ENCODE measurements at places on chromosomes 3 and 15. TPM values are rescaled to one million over a fixed set of nuclear protein-coding genes. Genes with fewer than 3 reads are reported as not detected.

DNA sequence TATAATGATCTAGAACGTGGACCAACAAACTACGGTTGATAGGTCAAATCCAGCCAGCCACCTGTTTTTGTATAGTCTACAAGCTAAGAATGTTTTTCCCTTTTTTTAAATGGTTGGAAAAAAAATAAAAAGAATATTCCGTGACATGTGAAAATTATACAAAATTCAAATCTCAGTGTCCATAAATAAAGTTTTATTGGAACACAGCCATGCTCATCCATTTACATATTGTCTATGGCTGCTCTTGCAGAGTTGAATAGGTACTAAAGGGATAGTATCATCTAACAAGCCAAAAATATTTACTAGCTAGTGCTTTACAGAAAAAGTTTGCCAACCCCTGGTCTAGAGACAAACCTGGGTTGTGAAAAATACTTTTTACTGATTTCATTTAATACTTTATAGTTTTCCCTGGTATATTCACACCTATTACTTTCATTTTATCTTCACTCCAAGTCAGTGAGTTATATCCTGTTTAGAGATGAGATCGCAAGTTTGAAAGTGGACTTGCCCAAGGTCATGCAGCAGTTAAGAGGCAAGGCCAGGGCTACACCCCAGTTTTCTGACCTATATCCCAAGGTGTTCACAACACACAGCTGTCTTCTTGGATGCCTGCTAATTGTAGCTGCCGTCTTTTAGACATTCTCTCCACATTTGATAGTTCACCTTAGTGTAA is 58.4 kb downstream of the IGF2BP2 start:
- no peak for DNase-seq

- DNase-seq: no peak
Observed at GRCh38 chr3:146164071-146164470, 3.1 kb upstream of the PLOD2 start.

DNA sequence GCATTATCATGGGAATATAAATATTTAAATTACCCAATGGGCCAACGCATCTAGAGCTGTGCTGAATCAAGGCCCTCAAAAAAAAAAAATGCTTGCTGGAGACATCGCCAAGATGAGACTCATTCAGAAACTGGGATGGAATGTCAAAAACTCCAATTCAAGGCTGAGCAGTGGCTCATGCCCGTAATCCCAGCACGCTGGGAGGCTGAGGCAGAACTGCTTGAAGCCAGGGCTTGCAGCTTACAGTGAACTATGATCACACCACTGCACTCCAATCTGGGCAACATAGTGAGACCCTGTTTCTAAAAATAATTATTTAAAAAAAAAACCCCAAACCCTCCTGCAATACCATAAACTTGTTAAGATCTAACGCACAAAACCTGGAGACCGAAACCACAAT is 3.1 kb upstream of the CACNA1D start:
- DNase-seq: no peak

The ADAMTSL3 gene
- total RNA-seq: 19.8 TPM

DNA sequence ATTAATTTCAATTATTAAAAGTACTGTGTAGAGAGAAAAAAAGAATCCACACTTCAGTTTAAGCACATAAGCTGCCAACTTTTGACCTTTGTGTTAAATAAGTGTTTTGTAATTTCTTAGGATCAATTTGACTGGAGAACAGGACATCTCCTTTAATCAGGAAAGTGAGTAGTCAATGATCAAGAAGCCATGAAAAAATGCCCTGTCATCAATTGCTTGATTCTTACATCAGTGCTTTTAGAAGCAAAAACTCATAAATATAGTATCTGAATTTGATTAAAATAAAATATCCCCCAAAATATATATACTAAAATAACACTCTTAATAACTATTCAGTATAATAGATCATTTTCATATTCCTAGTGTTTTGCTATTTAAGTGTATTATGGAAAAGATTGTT is 409.0 kb downstream of the TAFA4 start:
- no peak for DNase-seq

DNA sequence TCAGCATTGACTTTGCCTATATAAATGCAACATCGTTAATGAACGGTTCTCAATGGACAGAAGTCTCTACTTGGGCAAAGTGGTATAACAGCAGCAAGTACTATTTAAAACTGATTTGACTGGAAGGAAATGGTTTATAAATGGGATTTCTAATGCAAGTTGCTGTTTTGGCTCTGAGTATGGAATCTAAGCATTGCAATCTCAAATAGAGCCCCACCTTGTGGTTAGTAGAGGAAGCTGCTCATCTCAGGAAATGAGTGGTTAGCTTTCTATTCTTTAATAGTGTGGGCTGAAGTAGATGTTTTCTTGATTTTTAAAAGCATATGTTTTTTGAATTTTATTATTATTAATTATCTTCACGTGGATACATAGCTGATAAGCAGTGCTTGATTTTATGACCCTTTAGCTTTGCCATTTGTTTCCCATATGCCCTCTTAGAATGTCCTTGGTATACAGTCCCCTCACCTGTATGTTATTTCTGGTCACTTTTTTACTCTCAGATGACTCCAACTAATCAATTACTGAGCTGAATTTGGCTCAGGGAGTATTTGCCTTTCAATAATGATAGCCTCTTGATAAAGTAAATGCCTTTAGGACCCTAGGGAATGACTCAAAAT is 67.1 kb downstream of the OXSM start:
- no peak for DNase-seq

Measured in spinal cord (tissue), 10 donors.